ENCODE measurements at places on chromosomes 6 and 20.

- peak; percentile 86 for DNase-seq
These were observed 1.4 kb upstream of the TRIM39 start for GRCh38 chr6:30325150-30325872.

DNA sequence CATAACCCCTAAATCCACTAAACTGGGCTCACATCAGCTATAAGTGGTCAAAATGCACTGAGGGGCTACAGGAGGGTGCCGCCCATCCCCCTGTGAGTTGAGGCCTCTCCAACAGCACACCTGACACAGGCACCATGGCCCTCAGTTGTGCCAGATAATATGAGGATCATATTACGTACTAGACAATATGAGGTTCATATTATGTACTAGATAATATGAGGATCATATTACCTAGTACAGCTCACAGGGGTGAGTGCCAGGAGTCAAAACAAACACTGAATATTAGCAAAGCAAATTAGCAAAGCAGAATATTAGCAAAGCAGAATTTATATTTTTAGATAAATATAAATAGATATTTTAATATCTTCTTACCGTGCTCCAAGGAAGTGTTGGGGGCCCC is 35.3 kb downstream of the CD24 start:
- no peak for DNase-seq

DNA sequence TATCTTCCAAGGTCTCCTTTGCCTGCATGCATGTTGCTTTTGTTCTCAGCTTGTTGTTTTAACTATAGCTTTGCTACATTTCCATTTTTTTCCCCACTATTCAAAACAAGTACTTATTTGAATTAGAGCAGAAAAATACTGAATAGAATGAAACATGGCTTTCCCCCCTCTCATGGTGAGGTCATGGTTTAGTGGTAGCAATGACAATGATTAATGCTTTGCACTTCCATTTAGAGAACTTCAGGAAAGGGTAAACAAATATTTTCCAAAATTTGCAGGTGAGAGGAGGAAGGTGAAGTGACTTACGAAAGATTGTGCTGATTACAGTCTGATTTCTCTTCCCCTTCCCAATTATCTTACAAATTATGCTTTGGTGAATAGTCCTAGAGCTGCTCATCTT is 47.8 kb upstream of the TRAF3IP2 start:
- no peak for DNase-seq

- DNase-seq: no peak
These were observed 13.5 kb downstream of the DHX35 start for GRCh38 chr20:38975539-38976120.

DNA sequence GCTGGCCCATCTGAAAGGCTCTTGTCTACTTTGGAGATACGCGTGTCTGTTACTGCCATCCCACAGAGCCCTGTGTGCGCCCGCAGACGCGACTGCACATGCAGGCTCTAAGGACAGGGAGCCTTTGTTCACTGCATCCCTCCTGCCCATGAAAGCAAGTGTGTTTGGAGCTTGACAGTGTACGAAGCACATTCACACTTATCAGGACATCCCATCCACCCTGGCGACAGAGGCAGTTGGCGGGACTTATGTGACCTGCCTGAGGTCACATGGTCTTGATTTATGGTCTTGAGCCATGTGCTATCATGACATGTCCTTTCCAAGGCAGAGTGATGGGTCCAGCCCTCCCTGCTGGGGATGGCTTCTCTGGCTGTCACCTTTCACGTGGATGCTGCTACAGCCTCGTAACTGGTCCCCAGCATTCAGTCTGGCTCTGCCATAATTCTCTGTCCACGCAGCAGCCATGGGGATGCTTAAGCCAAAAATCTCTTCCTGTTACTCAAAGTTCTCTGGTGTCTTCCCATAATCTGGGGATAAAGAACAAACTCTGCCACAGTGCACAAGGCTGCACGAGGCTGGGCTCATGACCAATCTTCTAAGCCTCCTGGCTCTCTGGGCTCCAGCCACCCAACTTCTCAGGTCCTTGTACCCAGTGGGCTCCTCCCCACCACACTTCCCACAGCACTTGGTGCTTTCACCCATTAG is 36.3 kb upstream of the FAM83D start:
- DNase-seq: no peak

DNA sequence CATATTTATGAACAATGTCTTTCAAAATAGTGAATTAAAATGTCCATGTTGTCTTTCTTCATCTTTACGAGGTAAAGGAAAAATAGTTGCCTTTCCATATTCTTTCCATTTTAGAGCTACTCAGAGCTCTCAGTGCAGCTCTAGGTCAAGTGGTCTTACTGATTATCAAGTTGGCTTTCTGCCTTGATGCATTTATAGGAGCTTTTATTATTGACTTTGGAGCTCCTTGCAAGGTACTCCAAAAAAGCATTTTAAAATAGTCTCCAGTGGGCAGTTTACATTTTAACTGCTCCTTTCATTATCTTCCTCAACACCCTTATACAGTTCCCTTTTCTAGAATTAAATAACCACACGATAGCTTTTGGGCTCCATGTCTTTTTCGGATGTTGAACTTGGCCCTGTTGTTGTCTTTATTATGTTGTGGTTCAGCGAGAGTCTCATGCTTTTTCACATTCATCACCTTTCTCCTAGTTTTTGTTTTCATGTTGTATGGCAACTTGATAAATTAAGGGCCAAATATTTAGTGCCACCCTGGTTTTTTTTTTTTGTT is 122.9 kb downstream of the CLIC5 start:
- DNase-seq: no peak

DNA sequence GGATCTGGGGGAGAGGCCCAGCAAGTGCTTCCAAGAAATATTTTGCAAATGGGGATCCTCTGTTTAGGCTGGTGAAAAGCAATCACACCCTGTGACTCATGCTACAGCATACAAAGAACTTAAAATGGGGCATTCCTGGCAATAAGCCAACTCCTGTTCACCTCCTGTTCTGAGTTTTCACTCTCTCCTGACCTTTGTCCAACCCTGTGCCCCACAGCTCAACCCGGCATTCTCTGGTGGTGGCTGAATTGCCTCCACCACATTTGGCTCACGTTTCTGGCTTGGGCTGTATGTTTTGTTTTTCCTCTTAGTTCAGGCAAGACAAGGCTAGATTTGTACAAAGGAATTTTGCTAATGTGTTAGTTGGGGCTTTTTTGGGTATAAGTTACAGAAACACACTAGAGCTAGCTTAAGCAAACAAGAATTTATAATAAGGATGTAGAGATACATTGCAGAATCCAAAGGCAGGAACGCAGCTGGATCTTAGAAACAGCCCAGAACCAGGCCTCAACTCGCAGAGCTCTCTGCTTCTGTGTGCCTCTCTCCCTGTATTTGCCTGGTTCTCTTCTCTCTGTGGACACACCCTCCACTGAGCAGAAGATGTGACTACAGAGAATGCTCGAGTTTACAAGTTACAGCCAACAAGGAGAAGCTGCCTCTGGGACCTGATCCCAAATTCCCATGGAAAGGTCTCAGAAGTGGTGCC is 9.4 kb downstream of the ABCC10 start:
- DNase-seq: no peak

DNA sequence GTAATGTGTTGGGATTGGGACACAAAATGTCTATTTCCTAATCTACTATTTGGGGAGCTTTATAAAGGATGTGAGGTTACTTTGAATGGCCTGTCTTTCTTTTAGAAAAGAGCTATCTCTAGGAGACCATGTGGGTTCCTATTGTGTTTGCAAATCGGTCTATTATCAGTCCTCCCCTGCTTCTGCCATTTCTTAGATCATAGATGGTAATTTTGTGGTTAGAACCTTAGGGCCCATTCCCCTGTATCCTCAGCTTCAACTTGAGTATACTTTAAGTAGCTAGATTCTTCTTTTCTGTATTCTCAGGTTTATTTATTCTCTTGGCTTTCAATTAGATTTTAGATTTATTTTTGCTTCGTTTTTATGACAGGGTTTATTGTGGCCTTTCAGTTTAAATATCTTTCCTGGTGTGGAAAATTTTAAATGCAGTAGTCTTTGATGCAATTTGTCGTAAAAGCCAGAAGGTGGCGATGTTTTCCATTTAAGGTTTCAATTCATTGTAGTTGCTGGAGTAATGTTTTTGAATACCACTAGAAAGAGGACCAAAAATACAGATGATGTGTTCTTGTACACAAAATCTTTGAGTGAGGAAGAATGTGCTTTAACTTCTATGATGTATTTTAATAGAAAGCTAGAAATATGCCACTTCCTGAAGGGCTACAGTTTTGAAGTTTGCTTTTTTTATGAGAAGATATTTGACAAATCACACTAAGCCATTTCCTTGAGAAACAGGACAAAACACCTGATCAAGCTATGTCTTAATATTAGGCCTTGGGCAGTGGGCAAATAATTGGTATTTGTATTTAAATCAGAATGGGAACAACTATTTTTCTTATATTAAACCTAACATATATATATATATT is 20.3 kb downstream of the TBPL1 start:
- no peak for DNase-seq

DNA sequence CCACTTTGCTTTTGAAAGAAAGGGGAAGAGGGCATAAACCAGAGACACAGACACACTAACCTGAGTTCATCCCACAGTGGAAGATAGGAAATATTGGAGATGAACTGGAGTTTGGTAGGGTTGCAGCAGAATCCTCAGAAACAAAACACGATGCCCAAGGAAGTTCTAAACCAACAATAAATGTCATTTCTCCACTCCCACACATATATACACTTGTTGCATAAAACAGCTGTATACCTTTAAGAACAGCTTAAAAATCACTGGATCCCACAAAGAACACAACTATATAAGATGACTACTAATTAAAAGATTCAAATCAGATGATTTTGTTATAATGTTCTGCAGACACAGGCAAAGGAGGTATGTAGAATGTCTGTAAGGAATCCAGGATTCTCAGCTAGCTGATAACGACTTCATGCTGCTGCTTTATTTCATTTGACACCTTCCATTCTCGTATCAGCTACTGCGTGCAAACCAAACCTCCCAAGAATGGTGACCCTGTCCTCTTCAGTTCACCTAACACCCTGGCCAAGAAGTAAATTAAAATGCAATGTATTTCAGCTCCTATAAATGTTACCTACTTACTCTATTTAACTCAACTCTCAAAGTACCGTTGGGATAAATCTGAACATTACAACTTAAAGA is 14.3 kb downstream of the KIF13A start:
- DNase-seq: no peak

GRCh38 chr6:104639668-104640067 is 220.1 kb downstream of the HACE1 start:
- no peak for DNase-seq

DNA sequence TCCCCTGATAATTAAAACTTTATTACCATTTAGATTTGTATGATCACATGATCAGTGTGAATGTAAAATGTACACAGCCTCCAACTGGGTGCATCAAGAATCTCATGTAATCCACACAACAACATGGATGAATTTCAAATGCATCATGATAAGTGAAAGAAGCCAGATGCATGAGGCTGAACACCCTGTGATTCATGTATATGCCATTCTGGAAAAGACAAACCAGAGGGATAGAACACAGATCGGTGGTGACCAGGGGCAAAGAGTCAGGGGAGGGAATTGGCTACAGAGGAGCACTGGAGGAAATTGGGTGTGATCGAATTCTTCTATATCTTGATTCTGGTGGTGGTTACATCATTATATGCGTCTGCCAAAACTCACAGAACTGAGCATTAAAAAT is 170.7 kb upstream of the SLC24A3 start:
- no peak for DNase-seq

DNA sequence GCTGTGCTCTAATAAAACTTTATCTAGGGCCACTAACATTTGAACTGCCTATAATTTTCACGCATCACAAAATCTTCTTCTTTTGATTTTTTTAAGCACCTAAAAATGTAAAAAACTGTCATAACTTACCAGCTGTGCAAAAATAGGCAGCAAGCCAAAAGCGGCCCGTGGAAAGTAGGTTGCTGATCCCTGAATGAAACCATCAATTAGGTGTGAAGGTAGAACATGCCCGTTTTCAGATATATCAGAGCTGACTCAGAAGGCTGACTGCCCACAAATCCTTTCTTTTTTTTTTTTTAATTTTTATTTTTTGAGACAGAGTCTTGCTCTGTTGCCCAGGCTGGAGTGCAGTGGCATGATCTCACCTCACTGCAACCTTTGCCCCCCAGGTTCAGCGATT is 4.9 kb upstream of the IPCEF1 start:
- DNase-seq: no peak

DNA sequence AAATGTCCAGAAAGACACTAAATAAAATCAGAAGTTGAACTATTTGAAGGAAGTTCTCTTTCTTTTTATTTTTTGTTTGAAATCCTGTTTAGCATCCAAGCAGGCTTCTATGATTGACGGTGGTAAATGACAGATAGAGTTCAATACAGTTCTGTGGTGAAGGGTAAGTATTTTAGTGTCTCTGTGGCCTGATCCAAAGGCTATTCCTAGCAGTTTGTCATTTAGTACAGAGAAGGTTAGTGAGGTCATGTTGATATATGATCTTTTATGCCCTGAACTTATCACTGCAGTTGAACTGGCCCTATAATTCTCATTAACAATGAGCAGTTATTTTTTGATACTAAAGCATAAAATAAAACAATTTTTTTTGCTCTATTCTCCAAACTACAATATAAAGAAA is 144.7 kb upstream of the HDAC2 start:
- no peak for DNase-seq

DNA sequence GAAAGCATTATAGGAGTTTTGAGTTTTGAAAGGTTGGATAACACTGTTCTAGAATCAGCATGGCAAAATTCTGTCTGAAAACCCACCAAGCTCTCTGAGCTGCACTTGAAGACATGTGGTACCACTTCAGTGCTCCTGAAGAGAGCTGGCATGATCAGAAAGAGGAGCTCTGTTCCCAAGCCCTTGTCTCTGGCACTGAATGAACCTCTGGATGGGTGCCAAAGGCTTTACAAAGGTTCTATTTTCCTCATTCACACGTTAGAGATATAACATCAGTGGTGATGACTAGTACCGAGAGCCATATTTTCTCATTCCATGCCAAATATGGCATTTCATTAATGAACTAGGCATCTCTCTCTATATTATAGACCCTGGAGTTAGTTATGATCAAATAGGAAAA is 301.8 kb upstream of the ID4 start:
- no peak for DNase-seq

DNA sequence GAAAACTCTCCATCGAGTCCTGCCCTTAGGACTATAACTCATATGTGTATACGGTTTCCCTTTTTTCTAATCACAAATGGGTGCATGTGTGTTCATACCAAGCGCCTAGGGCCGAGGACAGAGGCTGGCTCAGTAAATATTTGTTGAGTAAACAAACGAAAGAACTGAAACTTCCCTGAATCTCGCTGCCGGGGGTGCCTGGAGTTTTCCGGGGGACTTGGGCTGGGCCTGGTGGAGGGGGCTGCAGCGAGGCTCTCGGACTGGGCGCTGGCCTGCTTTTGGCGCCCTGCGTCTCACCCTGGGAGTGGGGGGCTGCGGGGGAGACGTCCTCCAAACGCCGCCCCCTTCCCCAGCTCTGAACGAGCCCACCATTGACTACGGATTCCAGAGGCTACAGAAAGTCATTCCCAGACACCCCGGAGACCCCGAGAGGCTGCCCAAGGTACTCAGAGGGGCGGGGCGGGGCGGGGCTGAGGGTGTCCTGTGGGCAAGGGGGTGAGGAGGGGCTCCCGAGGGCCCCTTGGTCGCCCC is 49.0 kb downstream of the CPXM1 start:
- DNase-seq: no peak

Data from stimulated activated naive CD8-positive, alpha-beta T cell treated with anti-CD3 and anti-CD28 coated beads, Interleukin-15, Interleukin-2, amounts not matched to agents 100 U/mL and 50 U/mL, for 24 hours (primary cell).